ENCODE measurements at places on chromosomes 4 and X.
A peak's percentile ranks its signal among the peaks of the same experiment; 100 is the strongest.

DNA sequence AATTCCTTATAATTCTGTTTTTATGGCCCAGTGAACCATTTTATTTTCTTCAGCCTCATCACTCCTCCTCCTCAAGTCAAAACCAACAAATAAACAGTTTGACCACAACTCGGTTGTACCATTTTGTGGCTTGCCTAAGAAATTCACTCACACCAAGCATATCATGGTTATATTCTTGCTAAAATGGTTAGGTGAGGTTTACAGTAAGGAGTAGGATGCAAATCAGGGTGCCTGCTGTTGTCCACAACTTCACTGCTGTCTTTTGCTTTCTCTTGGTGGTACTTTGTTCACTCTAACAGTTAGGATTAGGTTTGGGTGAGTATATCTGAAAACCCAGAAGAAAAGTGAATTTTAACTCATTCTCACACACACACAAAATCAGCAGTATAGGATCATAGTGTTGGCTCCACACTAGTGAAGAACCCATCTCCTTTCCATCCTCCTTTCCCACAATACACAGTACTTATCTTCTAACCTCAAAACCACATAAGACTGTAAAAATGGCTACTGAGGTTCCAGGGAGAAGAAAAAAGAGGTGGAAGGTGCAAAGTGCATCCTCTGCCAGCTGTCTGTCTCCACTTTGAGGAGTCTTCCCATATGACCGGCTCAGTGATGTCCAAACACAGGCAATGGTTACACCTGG lies 368.8 kb downstream of the STPG2 start:
- no peak for DNase-seq

DNA sequence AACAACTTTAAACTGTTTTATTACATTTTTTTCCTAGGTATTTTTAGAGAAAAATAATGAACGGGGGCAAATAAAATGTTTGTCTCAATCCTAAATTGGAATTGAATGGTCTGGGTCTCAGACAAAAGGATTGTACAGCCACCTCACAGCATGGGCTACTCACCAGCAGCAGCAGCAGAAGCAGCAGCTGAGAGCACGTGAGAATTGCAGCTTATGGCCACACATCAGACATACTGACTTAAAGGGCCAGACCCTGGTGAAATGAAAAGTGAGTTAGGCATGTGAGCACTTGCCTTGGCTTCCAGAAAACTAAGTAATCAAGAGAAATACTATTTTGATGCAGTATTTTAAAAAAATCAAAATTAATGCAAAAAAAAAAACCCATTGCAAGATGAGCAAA lies 56.6 kb downstream of the AASDH start:
- DNase-seq, result no peak

DNA sequence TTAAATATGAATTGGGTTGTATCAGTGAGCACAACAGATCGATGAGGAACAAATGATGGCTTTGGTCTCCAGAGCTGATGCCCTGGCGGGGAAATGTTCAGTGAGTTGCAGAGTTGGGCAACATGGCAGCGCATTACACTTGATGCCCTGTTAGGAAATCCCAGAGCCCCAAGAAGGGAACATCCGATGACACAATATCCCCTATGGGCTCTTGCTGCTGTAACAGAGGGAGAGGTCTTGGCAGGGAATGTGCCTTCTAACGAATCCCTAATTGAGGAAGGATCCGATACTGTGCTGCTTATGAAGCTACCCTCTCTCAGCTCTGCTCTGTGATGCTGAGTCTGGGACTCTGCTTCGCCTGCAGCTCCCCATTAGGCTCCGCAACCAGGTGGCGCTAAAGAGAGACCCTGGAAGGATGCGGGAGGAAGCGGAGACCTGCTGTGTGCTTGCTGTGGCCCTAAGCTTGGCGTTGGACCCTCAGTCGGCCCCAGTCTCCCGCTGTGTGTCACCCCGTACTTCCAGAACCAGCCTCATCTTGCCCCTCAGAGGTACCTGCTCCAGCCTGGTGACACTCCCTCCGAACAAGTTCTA lies 38.9 kb downstream of the PDHA1 start:
- DNase-seq, result peak; percentile 3

GRCh38 chr4:78081541-78081940 lies 24.4 kb downstream of the FRAS1 start:
- no peak for DNase-seq

DNA sequence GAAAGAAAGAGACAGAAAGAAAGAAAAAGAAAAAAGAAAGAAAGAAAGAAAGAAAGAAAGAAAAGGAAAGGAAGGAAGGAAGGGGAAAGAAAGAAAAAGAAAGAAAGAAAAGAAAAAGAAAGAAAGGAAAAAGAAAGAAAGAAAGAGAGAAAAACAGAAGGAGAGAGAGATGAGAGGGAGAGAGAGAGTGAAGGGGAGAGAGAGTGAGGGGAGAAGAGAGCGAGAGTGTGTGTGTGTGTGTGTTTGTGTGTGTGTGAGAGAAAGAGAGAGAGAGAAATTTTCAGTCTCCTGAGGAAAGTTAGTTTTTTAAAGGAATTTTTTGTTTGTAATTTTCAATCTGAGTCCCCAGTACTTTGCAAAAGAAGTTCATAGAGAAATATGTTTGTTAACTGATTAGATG lies 504.1 kb upstream of the POU3F4 start:
- no peak for DNase-seq

- DNase-seq, result no peak
Observed at GRCh38 chrX:24702362-24703184, 8.9 kb downstream of the POLA1 start.

- DNase-seq, result no peak
Observed at GRCh38 chrX:110462957-110463356, 104.3 kb downstream of the RTL9 start.

DNA sequence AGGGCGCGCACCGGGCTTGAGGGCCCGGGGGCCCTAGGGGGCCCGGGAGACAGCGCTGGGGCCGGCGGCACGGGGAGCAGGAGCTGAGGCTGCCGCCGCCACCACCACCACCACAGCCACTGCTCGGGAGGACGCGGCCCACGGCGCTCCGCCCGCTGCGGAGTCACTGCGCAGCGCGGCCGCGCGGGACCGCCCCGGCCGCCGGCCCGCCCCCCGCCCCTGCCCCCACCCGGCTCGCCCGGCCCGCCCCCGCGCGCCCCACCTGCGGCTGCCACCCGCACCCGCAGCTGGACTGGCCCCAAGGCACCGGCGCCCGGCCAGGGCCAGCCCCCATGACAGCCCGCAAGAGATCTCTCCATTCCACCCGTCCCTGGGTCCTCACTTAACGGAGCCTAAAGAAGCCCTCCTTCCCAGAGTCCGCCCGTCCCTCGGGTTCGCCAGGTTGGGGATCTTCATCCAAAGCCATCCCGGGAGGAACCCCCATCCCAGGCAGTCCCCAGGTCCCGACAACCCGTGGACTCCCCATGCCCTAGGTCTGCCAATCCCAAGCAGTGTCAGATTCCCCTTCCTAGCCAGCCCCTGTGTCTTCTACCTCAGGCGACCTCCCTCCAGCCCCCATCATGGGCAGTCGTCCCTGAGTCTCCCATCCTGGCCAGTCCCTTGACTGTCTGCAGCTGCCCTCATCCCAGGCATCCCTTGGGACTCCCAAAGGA lies 40.0 kb upstream of the IQSEC2 start:
- DNase-seq, result no peak

GRCh38 chrX:88135735-88136134 lies 611.3 kb upstream of the CPXCR1 start:
- no peak for DNase-seq

DNA sequence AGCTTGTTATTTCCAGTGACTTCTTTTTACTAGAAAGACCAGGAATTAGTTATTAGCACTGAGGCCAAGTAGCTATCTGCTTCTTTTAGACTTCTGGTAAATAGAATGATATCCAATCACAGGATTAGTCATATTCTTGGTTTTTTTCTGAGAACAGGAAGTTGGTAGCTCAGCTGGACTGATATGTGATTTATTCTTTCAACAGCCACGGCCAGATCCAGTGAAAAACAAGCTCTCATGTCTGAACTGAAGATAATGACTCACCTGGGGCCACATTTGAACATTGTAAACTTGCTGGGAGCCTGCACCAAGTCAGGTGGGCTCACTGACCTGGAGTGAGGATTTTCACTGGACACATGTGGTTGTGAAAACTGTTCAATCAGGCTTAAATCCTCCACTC lies 48.6 kb downstream of the PDGFRA start:
- DNase-seq, result no peak

- no peak for DNase-seq
Observed at GRCh38 chrX:121011254-121011653, 25.7 kb upstream of the CT47A1 start.

DNA sequence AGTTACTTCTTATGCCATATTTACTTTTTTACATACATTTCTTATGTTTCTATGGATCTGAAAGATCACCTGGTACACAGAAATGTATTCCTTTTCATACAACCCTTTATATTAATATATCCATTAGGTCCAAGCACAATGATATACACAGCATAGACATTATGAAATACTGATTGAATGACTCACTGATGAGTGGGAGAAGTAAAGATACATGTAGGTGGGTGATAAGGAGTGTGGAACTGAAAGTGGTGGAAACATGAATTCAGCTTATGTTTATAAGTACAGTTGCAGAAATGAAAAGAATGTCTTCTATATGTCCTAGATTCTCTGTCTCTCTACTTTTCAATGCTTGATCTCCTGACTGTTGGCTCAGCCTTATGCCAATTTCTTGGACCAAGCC lies 87.9 kb downstream of the YIPF7 start:
- DNase-seq, result no peak

- DNase-seq, result no peak
Observed at GRCh38 chr4:12965334-12965733, 518.8 kb downstream of the RAB28 start.

GRCh38 chr4:84837751-84838150 lies 128.7 kb downstream of the WDFY3 start:
- DNase-seq, result no peak

- DNase-seq, result no peak
Observed at GRCh38 chrX:78624962-78625909, 33.9 kb downstream of the RTL3 start.

DNA sequence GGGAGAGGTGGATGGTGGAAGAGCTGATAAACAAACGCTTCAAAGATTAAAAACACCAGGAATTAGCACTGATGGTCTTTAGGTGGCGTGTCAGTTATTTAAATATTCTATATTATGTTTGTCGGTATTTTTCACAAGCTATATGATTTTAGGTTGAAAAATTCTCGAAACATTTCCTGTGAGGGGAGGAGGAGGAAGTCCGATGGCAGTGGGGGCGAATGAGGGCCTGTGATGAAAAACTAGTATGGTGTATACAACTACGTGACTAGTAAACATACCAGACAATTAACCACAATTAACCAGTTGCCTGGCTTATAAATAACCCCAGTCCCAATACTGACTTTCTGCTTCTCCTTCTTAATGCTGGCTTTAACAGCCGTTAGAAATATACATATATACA lies 595 bp upstream of the NAP1L2 start:
- no peak for DNase-seq

DNA sequence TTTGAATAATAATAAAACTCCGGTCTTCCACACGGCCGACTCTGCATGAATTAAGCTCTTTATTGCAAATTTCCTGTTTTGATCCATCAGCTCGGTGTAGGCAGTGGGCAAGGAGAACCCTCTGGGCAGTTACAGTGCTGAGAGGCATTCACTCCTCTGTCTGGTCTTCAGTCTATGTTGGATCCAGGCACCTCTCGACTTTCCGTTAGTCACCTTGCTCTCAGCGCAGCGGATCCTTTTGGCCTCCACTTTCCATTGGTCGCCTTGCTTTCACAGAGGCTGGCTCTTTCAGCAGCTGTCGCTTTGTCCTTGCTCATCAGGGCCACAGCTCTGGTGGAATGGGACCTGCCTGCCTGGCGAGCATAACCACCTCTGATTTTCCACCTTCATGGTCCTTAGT lies 52.9 kb downstream of the TRMT44 start:
- no peak for DNase-seq

DNA sequence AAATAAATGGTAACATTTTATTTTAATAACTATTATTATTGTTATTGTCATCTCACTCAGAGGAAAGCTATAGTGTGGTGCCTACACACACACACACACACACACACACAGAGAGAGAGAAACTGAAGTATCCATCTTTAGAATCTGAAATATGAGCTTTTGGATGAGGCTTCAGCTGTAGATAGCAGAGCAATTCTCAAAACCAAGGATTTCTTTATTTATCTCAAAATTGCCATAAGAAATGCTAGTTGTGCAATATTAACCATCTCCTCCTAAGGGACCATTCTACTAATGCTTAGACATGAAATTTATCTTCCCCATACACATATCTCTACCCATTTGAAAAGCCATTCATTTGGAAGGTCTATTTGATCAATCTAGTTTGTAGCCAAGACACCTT lies 50.1 kb upstream of the SGMS2 start:
- no peak for DNase-seq

GRCh38 chrX:111308039-111308438 lies 37.8 kb upstream of the CAPN6 start:
- DNase-seq, result no peak

GRCh38 chr4:7865533-7865932 lies 74.1 kb downstream of the AFAP1 start:
- no peak for DNase-seq

GRCh38 chrX:147897117-147897516 lies 14.6 kb upstream of the FMR1 start:
- no peak for DNase-seq

DNA sequence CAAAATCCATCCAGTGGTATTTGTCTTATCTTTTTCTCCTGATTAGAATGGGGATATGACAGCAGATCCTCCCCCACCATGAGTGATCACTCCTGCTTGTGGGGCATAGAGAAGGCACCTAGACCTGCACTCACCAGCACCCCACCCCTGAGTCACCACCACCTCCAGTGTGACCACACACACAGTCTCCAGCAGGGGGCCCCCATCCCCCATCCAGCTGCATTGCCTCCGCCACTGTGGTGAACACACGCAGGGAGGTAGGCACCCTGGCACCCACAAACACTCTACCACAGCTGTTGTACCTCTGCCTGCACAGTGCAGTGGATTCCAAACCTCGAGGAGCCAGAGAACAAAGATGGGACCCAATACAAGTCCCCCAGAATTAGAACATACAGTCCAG lies 9.0 kb upstream of the MAGEA8 start:
- peak; percentile 22 for DNase-seq

DNA sequence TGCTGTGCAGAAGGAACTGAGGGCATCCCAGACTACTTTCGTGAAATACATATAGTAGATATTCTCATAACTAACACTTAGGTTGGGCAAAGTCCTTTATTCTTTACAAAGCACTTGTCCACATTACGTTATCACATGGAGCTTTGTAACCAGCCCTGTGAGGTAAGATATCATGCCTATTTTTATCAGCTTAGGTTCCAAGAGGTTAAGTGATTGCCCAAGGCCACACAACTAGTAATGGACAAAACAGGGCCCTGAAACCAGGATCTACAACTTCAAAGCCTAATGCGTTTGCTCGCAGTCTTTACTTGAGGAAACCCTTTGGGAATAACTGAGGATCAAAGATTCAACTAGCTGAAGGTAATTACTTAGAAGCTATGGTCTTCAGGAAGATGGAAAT lies 261.5 kb downstream of the GPC3 start:
- no peak for DNase-seq
